ENCODE measurements at places on chromosomes 5 and 9.

DNA sequence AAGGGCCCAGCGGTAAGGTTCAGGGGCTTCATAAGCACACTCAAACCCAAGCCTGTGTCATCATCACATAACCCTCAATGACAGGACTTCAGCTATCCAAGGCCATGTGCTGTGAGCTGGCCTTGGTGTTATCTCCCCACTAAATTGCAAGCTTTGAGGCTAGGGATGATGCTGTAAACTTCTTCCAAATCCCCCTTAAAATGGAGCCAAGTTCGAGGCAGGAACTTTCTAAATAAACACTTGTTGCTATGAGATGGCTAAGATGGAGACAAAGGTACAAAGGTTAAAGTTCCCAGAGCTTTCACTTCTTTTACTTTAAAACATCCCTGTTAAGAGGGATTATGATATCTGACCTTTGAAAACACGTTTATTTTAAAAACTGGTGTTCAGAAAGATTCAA is 123.6 kb downstream of the MYO10 start:
- DNase-seq: no peak

DNA sequence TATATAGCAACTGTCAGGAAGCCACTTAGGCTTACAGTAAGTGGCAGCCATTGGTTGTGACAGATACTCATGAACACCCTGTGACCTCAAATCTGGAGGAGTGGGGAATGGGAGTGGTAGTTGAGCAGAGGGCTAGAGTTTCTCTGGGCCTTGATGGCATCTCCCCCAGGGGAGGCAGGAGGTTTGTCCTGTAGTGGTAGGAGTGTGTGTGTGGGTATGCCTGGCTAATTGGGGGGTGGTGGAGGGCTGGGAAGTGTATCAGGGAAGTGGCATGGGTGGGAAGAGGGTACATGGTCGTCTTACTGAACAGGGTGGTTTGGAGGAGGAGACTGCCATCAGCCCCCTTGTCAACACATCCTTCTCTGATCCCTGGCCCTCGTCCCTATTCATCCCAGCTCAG is 71.5 kb downstream of the PSD2 start:
- DNase-seq: no peak

- DNase-seq: no peak
Measured at GRCh38 chr9:121929893-121930875, 162.9 kb downstream of the TTLL11 start.

DNA sequence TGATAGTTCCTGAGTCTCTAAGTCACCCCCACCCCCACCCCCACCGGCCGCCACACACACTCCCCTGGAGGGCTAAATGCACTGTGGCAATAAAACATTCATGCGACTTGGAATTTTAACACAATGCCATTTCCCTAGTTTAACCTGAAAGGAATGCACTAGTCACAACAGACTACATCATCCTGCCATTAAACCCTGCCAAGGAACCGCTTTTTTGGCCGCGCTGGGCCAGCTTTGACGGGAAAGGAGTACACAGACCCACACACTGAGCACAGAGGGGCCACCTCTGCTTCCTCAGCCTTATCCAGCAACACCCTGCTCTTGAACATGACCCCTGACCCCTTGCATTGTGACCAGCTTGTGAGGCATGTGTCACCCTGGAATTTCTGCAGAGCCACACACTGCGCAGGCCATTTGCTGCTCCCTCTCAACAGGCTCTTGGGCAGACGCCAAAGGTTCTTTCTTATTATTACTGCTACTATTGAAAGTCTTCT is 165.3 kb downstream of the BNC2 start:
- peak; percentile 93 for DNase-seq

- DNase-seq: no peak
Measured at GRCh38 chr9:123828449-123828848, 101.5 kb downstream of the DENND1A start.

- DNase-seq: no peak
Measured at GRCh38 chr5:148841519-148841918, 15.1 kb downstream of the ADRB2 start.

DNA sequence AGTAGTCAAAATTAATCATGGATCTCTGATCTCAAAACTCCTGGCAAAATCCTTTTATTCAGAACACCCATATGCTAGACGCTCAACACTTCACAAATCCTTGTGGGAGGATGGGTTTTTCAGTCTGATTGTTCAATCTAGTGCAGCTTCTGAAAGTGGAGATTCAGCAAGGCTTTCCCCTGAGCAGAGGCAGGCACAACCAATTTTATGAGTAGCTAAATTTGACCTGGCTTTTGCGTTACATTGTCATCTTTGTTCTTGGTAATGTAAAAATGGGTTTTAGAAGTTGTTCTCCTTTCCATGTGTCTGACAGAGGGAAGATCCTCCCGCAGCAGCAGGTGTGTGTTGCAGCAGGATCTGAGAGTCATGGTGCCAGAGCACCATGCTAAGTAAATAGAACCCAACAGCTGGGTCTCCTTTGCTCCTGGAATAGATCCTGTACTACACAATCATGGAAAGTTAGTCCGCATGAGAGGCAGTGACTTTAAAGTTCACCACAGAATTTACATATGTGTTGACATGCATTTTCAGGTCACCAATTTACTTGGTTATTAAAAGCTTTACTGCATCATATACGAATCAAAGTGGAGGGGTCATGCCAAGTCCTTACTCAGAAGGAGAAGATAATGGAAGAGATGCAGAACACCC is 70.1 kb upstream of the MEF2C start:
- DNase-seq: no peak

DNA sequence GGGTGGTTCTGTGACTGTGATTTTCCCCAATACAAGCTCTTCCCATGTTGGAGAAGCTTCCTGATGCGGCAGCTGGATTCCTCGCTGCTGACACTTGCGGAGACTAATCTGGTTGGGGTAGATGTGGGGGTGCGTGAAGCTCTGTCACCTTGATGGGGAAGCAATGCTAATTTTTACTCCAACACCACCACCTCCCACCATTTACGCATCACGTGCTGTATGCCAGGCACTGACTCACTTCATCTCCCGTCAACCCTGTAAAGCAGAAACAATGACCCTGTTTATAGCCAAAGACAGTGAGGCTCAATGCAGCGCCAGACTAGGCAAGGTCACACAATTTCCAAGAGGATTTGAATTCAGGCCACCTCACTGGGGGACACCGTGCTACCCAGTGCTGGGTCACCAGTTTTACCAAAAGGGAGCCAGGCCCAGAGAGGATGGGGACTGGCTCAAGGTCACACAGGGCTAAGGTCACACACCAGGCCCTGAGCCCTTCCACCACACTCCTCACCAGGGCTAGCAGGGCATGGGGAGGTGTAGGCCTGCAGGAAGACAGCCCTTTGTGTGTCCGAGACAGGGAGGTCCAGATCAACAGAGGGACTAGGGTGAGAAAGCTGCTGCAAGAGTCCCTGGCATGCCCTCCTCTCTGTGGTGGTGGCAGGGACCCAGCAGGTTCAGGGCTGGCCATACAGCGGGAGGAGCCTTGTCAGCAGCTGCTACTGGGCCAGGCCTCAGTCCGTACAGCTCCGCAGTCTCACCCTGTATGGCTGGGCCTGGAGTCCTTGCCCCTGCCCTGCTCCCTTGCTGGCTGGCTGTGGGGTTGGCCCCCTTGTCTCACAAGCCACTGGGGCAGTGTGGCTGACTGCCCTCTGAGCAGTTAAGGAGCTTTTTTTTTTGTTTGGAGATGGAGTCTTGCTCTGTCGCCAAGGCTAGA is 3.3 kb downstream of the STKLD1 start:
- DNase-seq: no peak

DNA sequence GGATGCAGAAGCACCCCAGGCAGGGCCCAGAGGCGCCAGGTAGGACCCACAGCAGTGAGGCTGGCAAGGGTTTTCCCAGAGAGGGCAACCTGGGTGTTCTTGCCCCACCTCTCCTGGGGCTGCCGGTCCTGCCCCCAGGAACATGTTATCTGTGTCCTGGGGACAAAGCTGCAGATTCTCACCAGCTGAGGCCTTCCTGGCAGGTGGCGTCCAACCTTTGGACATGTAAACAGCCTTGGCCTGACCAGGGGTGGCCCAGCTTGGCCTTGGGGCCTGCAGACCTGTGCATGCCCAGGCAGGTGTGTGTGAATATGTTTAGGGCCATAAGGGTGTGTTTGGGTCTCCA is 101.8 kb upstream of the LARP1 start:
- no peak for DNase-seq

- peak; percentile 51 for DNase-seq
Measured at GRCh38 chr5:171776770-171777759, 8.6 kb upstream of the SMIM23 start.

- DNase-seq: no peak
Measured at GRCh38 chr5:104915226-104915625, 1352.6 kb upstream of the NUDT12 start.

DNA sequence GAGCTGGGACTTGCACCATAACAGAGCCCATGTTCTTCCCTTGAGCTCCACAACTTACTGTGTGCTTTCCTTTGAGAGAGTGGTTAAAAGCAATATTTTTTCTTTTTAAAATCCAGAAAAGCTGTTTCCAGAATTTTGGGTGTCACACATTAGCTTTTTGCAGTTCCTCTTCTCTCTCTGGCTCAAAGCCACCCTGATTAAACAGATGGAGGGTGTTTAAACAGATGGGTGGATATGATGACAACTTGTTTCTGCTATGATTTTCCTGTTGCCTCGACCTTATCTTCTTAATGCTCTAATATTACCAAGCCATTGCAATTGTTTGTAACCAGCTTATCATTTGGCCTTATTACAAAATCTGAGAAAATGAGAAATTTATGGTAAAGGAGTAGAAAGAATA is 22.9 kb upstream of the CFAP95 start:
- DNase-seq: no peak

DNA sequence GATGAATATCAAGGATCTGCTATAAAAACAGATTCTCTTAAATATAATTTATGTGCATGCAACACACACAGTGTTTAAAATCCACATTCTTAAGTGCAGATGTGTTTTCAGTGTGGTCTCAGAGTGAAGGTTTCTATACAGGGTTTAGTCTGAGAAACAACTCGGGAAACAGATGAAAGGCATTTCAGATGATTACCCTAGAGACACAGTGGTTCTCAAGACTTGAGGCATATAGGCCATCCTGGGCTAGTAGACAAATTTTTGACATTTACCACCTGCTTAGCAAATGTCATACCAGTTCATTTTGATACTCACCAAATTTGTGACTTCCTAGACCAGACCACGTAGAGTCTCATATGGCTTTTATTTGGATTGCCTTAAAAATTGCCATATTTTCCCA is 216.5 kb downstream of the ARL15 start:
- no peak for DNase-seq

- no peak for DNase-seq
Measured at GRCh38 chr5:107364443-107365319, 306.1 kb downstream of the EFNA5 start.

- DNase-seq: no peak
Measured at GRCh38 chr5:115381911-115382662, 85.6 kb upstream of the CCDC112 start.

DNA sequence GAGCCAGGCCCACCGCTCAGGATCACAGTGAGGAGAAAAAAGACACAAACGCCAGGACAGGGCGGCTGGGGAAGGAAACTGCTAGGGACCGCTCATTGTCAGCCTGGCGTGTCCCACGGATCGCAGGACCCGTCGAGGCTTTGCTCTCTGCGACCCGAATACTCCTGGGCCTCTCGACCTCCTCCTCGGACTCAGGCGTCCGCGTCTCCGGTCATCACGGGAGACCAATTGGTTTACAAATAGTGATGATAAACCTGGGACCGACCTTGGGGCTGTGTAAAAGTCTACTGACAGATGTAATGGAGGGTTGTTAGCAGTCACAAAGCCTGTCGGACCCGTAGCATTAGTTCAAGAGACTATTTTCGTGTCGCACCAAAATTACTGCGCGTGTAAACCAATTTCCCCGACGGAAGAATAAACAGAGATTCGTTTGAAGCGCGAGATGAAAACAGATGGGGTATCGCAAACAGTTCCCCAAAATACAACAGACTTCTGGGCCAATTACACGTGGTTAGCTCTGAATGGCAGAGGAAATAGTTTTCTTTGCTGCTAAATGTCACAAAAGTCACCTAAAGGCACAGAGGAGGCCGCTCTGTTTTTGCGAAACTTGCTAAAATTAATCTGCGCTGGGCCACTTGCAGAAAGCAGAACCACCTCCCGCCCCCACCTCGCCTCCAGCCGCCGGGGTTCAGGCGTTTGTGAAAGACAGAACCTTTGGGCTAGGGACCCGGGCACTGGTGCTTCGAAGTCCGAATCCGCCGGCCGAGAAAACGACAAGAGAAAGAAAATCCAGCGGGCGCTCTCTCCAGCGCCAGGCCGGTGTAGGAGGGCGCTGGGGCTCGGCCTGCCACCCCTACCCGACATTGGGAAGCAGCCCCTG is 67.6 kb downstream of the FOXD1 start:
- DNase-seq: no peak

GRCh38 chr9:132440735-132441134 is 30.7 kb downstream of the CFAP77 start:
- no peak for DNase-seq

- peak; percentile 43 for DNase-seq
Measured at GRCh38 chr9:4904322-4905134, 80.5 kb upstream of the JAK2 start.

- no peak for DNase-seq
Measured at GRCh38 chr9:109036744-109037680, 23.7 kb upstream of the CTNNAL1 start.

GRCh38 chr9:25677301-25678146 is 720 bp downstream of the TUSC1 start:
- peak; percentile 84 for DNase-seq

GRCh38 chr9:107768224-107768623 is 278.7 kb upstream of the KLF4 start:
- DNase-seq: no peak

GRCh38 chr5:31021181-31021624 is 172.3 kb upstream of the CDH6 start:
- DNase-seq: peak; percentile 94

GRCh38 chr5:54275361-54275760 is 35.0 kb downstream of the ARL15 start:
- peak; percentile 63 for DNase-seq

GRCh38 chr5:67992923-67993322 is 222.6 kb upstream of the PIK3R1 start:
- no peak for DNase-seq

DNA sequence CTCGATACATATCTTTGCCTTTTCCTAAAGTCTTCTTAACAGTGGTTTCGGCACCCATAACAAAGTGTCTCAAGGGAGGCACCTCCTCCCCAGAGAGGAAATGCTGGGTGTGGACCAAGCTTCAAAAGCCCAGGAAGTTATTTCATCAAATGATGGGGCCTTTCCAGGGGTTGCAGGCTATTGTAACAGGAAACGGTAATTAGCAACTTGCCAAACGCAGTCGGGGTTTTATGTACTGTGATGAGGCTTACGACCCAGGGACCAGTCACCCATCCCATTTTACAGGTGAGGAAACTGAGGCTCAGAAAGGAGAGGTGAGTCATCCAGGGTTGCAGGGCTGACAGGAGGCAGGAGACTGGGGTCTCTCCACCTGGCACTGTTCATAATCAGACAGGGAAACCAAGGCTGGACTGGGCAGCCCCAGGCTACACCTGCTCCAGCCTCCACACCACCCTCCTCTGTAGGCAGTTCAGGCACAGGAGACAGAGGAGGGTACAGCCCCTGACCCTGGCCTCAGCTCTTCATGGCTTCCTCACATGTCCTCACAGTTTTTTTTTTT is 30.0 kb upstream of the SUSD3 start:
- no peak for DNase-seq

All from kidney glomerular epithelial cell (primary cell).